ENCODE measurements at places on chromosomes 3 and 15.
A peak's percentile ranks its signal among the peaks of the same experiment; 100 is the strongest.

GRCh38 chr3:105042586-105042985, 324.1 kb upstream of the ALCAM start:
- DNase-seq: no peak

- no peak for DNase-seq
Measured at GRCh38 chr3:31481697-31482096, 51.0 kb upstream of the STT3B start.

- no peak for DNase-seq
Measured at GRCh38 chr3:181629029-181629428, 82.7 kb upstream of the SOX2 start.

GRCh38 chr15:67824976-67825880, at the start of gene SKOR1:
Gene SKOR1, plus strand, starts transcription at chr15:67825509. Its CDS starts 94 bp downstream, at chr15:67825603.
- DNase-seq: no peak

GRCh38 chr3:186277268-186277909, 84.6 kb downstream of the DGKG start:
- peak; percentile 39 for DNase-seq

DNA sequence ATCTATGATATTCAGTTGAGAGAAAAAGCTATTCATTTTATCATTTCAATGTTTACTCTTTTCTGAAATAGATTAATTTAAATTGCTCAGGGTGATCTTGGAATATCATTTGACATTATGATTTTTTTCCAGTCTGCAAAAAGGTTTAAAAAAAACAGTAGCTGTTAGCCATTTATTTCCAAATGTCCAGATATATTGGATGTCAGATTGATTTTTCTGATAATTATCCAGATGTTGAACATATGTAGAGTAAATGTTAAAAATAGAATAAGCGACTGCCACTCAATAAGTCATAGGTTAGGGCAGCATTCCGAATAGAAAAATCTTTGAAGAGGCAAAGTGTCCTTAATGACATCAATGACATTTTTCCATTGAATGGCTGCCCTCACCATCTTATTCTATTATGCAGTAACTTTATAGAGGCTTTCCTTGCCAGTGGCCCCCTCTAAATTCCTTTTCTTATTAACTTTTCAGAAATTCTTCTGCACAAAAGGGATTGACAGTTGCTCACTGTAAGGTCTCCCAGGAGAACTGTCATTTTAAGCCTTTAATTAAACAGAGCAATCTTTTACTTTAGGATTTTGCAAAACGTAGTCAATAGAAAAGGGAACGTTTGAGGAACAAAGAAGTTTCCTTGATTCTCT, 316.5 kb downstream of the GBE1 start:
- DNase-seq: no peak

DNA sequence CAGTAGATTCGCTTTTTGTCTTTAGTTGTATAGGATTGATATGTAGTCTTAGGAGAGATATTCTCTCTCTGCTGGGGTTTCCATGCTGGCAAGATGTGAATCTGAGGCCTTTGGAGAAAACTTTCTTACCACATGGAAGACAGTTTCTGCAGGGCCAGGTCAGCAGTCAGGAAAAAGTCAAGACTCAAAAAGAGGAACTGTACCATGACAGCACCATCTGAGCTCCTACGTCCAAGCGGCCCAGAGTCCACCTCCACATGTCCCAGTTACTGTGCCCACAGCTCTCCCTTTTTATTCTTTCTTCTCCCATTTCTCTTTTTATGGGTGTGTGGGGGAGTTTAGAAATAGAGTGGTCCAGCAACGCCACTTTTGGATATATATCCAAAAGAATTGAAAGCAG, 172.0 kb downstream of the MTHFS start:
- DNase-seq: no peak

GRCh38 chr3:170692720-170693119, 106.8 kb upstream of the SLC7A14 start:
- DNase-seq: no peak

- DNase-seq: no peak
Measured at GRCh38 chr3:44265815-44266214, 24.1 kb downstream of the TOPAZ1 start.

GRCh38 chr15:60594071-60594470, 115.1 kb upstream of the ICE2 start:
- DNase-seq: no peak

DNA sequence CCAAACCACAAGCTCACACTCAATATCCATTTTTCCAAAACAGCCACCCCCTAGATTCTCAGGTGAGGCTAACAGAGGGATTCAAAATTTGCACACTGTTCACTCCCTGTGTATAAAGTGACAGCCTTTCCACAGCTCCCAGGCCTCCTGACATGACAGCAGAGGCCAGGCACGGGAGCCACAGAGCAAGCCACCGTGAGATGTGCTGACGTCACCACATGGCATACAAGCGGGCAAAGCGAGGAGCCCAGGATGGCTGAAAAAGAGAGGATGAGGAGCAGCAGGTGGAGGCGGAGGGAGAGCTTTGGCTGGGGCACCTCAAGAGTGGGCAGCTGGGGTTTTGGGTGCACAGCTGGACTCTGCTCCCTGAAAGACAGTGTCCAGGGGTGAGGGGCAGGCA, 27.1 kb downstream of the EHD4 start:
- DNase-seq: no peak

DNA sequence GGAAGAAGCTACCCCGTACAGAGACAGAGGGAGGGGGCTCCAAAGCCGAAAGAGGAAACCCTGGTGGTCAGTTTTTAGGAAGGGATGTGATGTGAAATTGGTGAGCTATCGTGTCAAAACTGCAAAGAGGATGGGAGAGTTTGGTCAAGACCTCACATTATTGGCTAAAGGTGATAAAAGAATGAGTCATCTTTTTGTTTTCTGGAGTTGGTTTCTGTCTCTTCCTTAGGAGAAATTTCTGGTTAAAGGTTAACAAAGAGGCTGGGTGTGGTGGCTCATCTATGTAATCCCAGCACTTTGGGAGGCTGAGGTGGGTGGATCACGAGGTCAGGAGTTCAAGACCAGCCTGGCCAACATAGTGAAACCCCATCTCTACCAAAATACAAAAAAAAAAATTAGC, 217.8 kb upstream of the CBLB start:
- DNase-seq: no peak

- no peak for DNase-seq
Measured at GRCh38 chr15:85112997-85113396, 131.3 kb downstream of the PDE8A start.

DNA sequence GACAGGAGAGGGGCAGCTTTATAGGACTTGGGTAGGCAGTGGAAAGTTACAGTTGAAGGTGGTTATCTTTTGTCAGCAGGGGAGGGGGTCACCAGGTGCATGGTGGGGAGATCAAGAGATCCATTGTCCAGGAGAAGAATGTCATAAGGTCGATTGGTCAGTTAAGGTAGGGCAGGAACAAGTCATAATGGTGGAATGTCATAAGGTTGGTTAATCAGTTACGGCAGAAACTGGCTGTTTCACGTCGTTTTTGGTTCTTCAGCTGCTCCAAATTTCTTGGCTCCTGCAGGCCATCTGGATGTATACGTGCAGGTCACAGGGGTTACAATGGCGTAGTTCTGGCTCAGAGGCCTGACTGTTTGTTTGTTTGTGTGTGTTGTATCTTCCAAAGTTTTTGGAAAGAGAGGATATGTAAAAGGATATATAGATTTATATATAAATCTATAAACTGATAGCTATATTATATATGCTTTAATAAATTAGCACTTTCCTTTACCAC, 565.1 kb downstream of the ZNF385D start:
- DNase-seq: no peak

GRCh38 chr3:78809966-78810365, 957.8 kb downstream of the ROBO1 start:
- DNase-seq: no peak

- no peak for DNase-seq
Measured at GRCh38 chr3:133856316-133856715, 39.4 kb downstream of the RAB6B start.

DNA sequence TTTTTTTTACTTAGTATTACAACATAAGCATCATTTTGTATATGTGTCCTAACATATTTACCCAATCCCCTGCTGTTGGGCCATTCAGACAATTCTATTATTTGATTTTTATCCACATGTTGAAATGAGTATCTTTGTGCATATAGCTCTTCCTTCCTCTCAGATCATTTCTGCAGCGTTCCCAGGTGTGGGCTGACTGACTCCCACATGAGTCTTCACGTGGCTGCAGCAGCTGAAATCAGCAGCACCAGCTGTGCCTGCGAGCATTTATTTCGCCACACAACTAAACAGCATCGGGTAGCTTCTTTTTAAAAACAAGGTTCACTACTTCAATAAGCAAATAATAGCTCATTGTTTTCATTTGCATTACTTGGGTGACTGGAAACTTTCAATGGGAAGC, 44.5 kb upstream of the PDE8A start:
- DNase-seq: no peak

DNA sequence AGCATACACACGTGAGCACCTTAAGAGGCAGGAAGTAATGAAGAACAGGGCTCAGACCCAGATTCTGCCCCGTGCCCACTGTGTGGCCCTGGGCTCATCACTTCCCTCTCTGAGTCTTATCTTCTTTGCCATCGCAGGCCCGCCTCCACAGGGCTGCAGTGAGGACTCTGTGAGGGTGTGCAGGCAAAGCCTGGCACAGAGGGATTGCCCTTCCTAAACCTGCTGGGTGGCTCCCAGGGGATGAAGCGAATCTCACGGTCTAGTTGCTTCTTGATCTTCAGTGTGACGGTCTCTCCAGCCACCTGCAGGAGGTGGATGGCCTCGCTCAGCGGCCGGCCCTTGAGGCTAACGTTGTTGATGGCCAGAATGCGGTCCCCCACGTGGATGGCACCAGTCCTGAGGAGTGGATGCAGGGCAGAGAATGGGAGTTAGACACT, 32.8 kb downstream of the GRIP2 start:
- no peak for DNase-seq

DNA sequence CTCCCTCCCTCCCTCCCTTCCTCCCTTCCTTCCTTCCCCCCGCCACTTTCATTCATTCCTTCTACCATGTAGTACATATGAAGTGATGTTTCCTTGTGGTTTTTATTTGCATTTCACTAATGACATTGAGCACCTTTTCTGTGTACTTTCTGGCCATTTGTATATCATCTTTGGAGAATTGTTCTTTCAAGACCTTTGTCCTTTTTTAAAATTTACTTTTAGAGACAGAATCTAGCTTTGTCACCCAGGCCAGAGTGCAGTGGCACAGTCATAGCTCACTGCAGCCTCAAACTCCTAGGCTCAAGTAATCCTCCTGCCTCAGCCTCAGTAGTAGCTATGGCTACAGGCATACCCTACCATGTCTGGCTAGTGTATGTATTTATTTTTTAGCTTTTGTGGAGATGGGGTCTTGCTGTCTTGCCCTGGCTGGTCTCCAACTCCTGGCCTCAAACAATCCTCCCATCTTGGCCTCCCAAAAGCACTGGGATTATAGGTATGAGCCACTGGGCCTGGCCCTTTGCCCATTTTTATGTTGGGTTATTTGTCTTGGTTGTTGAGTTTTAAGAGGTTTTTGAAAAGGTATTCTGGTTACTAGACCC, 42.0 kb upstream of the CTDSPL2 start:
- DNase-seq: no peak
